ENCODE measurements at places on chromosomes 1 and 21.

GRCh38 chr1:214280386-214281020 lies 456 bp upstream of the SMYD2 start:
- DNase-seq: no peak

- DNase-seq: peak; percentile 26
Measured at GRCh38 chr1:19010995-19011844, 54.7 kb upstream of the IFFO2 start.

- no peak for DNase-seq
Measured at GRCh38 chr1:74480068-74480467, 32.3 kb downstream of the LRRC53 start.

GRCh38 chr1:244207042-244207934 lies 156.2 kb downstream of the ZBTB18 start:
- DNase-seq: no peak

Measured in effector CD4-positive, alpha-beta T cell (primary cell).